ENCODE measurements at places on chromosomes 5 and 9.

DNA sequence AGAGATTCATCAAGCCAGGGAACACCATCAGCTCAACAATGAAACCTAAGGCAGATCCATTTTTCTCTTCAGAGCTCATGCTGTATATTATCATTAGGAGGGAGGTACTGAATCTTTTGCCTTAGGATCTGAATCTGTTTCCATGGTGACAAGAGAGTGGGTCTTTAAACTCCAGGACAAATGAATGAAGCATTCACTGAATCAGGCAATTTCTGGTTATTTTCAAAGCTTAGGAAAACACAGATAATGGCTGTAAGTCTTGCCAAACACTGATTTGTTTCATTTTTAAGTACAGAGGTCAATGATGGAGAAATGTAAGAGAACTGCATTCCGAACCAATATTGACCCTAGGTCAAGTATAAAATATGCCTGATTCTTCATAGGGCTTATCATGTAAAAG, 84.9 kb downstream of the GNA14 start:
- no peak for DNase-seq

DNA sequence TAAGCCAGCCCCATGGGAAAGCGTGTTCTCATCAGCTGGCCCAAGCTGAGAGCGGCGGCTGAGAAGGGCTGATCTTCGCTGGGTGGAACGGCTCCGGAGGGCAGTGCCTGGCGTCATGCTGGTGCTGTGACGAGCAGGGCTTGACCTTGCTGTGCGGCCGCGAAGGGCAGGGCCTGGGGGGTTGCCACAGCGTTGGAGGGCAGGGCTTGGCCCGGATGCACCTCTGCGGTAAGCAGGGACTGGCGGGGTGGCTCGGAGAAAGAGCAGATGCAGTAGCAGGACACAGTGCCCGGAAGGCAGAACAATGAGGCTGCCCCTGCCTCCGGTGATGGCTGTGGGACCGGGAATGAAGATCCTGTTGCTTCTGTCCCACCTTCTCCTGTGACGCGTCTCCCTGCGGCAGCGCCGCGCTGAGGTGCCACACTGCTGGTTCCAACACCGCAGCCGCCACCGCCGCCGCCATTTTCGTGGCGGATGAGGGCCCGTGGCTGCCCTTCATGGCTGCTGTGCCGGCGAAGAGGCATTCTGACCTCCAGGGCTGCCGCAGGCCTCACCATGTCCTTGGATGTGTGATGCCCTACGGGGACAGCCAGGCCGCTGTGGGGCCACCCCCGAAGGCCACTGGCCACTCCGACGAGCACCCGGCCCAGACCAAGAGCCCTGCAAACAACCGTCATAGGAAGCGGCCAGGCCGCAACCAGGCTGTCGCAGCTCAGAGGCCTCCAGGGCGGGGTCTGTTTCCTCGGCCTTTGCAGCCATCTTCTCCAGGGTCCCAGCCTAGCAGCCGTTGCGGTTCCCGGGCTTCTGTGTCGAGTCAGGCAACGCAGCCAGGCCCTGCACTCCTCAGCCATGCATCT, 890.5 kb upstream of the CTNND2 start:
- no peak for DNase-seq

- DNase-seq = no peak
Observed at GRCh38 chr9:2933165-2934095, 89.5 kb upstream of the PUM3 start.

DNA sequence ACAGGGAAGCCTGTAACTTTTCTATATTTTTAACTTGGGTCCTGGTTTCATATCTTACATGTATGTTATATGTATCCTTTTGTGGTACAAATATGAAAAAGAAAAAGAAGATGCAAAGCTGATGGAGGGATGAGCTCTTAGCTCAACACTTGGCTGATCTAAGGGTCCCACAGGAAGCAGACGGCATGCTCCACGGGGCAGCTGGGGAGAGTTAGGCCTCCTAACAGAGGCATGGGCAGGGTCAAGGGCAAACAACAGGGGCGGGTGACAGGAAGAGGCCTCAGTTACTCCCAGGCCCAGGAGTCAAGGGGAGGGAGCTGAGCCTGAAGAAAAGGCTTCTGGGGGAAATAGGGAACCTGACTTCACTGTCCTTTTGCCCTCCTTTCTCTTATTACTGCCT, 287.2 kb downstream of the ZSWIM6 start:
- no peak for DNase-seq
